Testis (tissue), 5 donors: ENCODE measurements at places on chromosomes 16 and 17.

DNA sequence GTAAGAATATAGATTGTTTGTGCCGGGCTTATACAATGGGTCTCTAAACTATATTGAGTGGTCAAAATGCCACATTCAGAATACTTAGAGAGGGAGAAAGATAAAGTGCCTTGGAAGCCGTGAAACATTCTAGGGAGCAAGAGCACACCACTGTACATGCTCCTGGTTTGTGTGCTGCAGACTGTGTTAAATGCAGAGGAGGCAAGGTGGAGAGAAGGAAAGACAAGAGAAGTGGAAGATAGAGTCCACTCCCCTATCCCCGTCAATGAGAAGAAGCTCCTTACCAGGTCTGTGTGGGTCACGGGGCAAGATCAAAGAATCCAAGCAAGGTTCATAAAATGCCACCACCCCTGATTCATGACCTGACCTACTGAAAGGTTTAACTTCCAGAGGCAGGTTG, 267.1 kb upstream of the TBX2 start:
- DNase-seq: no peak

DNA sequence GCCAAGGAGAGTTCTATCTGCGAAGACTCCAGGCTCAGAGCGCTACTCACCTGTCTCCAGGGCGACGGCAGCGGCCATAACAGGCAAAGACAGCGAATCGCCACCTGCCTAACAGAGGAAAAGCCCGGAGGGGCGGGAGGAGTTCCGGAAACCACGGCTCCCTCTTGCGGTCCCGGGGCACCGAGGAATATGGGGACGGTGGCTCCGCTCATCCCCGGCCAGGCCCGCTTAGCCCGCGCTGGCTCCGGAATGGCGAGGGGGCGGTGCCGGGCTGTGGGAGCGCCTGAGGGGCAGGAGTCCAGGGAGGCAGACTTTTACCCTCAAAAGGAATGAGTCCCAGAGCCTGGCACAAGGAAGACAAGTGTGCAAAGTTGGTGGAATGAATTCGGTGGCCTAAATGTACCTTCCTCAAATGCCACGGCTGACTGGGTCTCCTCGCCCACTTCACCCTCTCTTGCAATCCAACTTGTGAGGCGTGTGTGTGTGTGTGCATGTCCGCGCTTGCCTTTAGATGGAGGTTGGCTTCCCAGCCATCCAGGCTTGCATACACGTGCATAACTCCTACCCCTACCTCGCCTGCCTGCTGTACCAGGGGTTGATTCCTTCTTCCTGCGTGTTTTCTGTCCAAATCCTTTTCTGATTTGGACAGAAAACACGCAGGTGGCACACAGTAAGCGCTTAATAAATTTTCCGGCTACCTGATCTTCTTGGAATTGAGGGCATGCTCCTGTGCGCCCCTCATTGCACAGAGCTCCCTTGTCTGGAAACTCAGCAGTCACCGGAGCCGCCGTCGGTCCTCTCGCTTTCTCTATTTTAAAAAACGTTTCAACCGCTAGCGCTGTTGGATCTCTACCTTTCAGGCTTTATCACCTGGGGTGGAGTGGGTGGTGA, 3.5 kb downstream of the C17orf100 start:
- no peak for DNase-seq

GRCh38 chr16:73711406-73712080, 585.1 kb upstream of the PSMD7 start:
- DNase-seq: no peak

DNA sequence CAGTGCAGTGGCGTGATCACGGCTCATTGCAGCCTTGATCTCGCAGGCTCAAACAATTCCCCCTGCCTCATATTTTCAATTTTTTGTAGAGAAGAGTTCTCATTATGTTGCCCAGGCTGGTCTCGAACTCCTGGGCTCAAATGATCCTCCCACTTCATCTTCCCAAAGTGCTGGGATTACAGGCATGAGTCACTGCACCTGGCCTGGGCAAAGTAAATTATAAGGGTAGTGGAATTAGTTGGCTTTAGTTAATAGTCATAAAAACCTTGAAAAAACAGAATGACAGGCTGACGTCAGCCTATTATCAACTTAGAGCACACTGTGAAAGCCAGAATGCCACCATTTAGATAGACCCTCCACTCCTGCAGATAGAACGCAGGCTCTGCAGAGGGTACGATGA, 43.5 kb upstream of the B4GALNT2 start:
- no peak for DNase-seq
